ENCODE measurements at places on chromosomes 2 and 18. TPM values are rescaled to one million over a fixed set of nuclear protein-coding genes. Genes with fewer than 3 reads are reported as not detected.

DNA sequence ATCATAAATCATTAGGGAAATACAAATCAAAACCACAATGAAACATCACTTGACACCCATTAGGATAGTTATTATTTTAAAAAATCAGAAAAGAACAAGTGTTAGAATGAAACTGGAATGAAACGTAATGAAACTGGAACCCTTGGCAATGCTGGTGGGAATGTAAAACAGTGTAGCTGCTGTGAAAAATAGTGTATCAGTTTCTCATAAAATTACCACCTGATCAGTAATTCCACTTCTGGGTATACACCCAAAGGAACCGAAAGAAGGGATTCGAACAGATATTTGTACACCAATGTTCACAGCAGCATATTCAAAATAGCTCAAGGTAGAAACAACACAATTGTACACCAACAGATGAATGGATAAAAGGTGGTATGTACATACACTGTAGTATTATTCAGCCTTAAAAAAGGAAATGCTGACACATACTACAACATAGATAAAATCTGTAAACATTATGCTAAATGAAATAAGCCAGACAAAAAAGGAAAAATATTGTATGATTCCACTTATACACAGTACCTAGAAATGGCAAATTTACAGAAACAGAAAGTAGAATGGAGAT, 27.0 kb downstream of the ROCK1 start:
- no peak for DNase-seq

The FZD7 gene
- 92.1 TPM for total RNA-seq

The BMP10 gene
- total RNA-seq = not detected

- peak; percentile 23 for DNase-seq
These were observed 40.7 kb upstream of the C2orf66 start for GRCh38 chr2:196849895-196850294.

GRCh38 chr2:28577791-28578680, 82.2 kb downstream of the PLB1 start:
- no peak for DNase-seq

DNA sequence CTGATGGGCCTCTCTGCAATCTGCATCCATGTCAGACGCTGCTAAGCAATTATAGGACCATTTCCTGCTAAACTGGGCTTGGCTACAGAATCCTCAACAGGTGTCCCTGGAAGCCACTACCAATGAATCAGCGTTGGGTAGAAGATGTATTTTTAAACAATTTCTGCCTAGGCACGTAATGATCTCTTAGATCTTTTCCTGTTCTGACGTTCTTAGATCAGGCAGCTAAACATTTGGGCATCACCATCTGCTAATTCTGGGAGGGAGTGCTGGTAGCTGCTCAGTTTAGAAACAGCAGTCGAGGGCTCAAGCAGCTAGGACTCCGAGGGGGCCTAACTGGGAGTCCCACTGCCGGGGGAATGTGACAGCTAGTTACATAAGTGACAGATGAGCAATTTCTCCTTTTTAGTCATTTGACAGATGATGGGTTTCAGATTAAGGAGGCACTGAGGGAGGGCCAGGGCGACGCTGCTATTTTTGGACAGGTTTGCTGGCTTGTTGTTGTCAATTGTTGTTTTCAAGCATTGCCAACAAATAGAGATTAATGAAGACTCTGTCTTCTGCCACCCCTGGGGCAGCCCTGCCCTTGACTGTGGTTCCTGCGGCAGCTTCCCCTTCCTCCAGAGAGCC, 92.7 kb downstream of the MRO start:
- no peak for DNase-seq

The PLGLB1 gene
- total RNA-seq = 0.34 TPM
